NCI-H2107 (cell line): ENCODE measurements at places on chromosomes 11 and 22.

- no peak for DNase-seq
These were observed 20.9 kb upstream of the TMEM191C start for GRCh38 chr22:21446128-21446826.

DNA sequence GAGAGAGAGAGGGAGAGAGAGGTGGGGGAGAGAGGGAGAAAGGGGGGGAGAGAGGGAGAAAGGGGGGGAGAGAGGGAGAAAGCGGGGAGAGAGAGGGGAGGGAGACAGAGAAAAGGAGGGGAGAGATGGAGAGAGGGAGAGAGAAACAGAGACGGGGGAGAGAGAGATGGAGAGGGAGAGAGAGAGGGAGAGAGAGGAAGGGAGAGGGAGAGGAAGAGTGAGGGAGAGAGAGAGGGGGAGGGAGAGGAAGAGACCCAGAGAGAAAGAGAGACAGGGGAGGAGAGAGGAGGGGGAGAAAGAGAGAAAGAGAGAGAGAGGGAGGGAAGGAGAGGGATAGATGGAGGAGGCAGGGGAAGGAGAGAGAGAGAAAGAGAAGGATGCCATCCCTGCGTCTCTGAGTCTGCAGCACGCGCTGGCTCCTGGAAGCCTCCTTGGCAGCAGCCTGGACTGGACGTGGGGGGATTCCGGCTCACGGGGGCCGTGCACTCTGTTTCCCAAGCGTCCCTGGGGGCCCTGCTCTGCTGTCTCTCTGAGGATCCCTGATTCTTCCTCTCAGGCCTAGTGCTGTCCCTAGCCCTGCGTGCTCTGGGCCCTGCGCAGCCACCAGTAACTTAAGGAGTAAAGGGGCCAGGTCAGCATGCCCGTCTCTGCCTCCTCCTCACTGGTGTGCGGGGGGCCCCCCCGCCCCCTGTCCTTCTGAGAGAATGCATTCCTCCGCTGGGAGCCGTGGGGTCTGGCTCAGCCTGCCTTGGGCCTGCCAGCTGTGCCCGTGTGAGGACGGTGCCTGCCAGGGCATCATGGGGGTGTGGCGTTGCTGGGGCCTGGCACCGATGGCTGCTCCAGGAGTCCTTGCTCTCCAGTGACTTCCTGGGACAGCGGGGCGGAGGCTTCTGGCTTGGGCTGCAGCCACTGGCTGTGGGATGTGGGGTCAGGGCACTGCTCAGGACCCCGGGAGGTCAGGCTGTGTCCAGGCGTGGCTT, 429.5 kb downstream of the TBC1D22A start:
- DNase-seq = no peak

GRCh38 chr11:122439866-122440810, 215.4 kb upstream of the UBASH3B start:
- no peak for DNase-seq

- DNase-seq = no peak
These were observed 45.5 kb downstream of the PKNOX2 start for GRCh38 chr11:125210066-125210465.

DNA sequence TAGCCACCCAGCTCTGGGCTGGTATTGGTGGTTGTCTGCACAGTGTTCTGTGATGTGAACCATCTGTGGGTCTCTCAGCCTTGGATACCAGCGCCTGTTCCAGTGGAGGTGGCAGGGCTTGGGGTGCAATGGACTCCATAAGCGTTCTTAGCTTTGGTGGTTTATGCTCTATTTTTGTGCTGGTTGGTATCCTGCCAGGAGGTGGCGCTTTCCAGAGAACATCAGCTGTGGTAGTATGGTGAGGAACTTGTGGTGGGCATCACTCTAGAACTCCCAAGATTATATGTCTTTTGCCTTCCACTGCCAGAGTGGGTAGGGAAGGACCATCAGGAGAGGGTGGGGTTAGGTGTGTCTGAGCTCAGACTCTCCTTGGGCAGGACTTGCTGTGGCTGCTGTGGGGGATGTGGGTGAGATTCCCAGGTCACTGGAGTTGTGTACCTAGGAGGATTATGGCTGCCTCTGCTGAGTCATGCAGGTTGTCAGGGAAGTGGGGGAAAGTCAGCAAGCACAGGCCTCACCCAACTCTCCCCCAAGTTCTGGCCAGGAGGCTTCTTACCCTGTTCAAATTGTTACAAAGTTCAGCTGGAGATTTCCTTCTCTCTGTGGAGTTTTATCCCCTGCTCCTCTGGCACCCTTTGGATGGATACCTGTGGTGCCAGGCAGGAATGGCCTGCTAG, 47.2 kb downstream of the MRGPRX2 start:
- DNase-seq = no peak

GRCh38 chr11:117199053-117199915, at the start of gene TAGLN:
Gene TAGLN, plus strand, starts transcription at chr11:117199370. Its CDS starts 3,644 bp downstream, at chr11:117203014.
- no peak for DNase-seq

DNA sequence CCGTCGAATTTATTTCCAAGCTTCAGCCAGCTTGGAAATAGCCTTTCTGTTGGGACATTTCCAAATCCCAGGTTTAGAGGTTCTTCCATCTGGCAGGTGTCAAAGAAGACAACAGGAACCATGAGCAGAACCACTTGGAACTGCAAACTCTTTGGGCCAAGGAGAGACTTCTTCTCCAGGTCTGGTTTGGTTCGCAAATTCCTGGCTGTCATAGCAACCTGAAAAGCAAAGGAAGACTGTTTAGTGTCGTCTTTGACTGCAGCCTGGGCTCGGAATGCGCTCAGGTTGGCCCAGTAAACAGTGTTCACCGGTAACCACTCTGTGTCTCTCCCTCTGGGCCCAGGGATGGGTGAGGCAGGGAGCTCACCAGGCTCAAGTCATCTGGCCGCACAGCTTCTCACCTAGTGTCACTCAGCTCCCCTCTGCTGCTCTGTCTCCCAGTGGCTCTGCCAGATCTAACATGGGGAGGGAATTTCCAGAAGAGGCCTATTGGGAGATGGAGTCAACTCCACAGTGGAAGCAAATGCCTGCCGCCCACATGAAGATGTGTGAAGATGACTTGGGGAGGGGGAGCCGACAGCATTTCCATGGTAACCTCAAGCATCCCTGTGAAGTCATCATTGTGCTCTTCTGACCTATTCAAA, 11.9 kb upstream of the CLMP start:
- DNase-seq = no peak

DNA sequence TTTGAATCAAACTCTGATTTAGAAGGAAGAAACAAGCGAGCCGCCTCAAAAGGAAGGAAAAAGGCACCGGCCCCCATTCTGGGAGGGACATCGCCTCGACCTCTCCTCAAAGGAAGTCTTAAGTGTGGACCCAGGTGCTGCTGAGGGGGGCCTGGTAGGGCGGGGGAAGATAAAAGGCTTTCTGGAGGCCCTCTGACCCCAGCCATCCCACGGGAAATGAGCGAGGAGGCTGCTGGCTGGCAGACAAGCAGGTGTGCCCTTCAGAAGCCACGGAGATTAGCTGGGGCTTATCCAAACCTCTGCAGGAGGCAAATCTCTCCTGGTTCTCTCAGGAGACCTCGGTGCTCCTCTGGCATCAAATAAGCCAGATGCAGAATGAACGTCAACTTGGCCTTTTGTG, 171.4 kb upstream of the BLID start:
- DNase-seq = no peak

- no peak for DNase-seq
These were observed 97.0 kb downstream of the BRD1 start for GRCh38 chr22:49730656-49731055.

GRCh38 chr11:64498136-64498535, 92.9 kb upstream of the SLC22A12 start:
- no peak for DNase-seq

DNA sequence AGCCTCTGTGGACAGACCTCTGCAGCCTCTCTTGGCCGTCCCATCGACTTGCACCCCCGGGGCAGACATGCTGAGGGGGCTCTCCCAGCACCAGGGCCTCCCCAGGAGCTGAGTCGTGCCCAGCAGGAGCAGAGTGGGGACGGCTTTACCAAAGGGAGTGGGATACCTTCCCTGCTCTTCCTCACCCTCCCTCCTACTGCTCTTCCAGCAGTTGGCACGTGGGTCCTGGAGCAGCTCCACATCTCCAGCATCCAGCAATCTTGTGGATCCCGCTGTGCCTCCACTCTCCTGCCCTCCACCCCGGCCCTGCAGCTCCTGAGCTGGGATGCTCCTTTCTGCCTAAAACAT, 854.0 kb downstream of the BRD1 start:
- DNase-seq = no peak

GRCh38 chr22:37259540-37260029, 15.5 kb upstream of the RAC2 start:
- DNase-seq = no peak

DNA sequence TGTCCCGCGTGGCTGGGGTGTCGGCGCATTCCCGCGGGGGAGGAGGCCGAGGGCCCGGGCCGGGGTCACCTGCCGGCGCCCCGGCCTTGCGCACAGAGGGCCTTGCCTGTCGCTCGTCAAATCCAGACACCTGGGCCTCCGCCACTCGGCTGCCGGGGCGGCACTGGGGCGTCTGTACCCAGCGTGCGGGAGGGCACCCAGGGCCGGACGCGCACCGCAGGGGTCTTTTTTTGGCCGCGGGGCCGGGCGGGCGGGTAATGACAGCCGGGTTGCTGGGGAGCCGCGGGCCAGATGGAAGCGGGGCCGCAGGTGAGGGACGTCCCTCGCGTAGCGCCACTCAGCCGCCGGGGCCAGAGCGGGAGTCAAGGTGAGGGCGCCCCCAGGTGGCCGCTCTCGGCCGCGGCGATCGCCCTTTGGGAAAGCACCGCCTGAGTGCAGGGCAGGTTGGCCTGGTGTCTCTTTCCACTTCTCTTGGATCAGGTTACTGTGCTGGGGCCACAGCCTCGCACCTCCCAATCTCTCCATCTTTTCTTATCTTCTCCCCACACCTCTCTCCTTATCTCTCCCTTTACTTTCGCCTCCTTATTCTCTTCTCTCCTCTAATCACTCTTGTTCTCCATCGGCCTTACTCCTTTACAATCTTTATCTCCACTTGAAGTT, 3.5 kb downstream of the PHLDB1 start:
- DNase-seq = no peak

GRCh38 chr11:67654225-67654624, 3.7 kb upstream of the ACY3 start:
- DNase-seq = no peak

DNA sequence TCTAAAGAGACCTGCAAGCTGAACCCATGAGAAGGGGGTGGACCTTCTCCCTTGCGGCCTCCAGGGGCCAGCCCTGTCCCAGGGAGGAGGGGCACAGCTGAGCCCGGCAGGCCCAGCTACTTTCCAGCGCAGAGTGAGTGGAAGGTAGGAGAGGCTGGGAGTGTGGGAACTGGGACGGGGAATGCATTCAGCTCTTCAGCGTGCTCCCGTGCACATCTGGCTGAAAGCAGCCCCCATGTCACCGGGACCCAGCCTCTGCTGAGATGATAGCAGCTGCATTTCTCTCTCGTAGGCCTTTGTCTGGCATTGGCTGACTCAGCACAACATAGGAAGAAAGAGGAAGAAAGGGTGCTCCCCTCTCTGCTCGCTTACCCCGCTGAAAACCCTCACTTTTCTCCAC, 951.5 kb downstream of the TBC1D22A start:
- no peak for DNase-seq

GRCh38 chr11:113193946-113194345, 120.4 kb upstream of the TTC12 start:
- DNase-seq = no peak

GRCh38 chr11:8777907-8778767, 95.5 kb downstream of the RPL27A start:
- DNase-seq = no peak

GRCh38 chr11:122690801-122691548, 35.5 kb downstream of the UBASH3B start:
- DNase-seq = no peak

DNA sequence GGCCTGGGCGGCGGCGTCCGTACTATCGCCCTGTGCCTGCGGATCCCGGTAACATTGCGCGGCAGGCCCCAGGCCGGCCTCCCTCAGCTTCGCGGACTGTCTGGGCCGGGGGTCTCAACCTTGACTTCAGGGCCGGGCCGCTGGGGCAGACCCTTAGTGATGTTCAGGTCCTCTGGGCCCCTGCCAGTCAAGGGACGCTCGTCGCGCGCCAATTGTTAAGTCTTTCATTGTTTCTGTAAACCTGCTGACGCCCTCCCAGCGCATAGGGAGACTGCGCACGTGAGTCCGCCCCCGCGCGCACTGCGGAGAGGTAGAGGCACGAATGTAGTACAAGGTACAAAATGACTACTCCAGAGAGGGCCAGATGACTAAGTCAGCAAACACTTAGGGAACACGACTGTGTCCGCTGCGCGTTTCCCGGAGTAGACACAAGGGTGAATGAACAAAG, 451 bp upstream of the HDHD5 start:
- no peak for DNase-seq

DNA sequence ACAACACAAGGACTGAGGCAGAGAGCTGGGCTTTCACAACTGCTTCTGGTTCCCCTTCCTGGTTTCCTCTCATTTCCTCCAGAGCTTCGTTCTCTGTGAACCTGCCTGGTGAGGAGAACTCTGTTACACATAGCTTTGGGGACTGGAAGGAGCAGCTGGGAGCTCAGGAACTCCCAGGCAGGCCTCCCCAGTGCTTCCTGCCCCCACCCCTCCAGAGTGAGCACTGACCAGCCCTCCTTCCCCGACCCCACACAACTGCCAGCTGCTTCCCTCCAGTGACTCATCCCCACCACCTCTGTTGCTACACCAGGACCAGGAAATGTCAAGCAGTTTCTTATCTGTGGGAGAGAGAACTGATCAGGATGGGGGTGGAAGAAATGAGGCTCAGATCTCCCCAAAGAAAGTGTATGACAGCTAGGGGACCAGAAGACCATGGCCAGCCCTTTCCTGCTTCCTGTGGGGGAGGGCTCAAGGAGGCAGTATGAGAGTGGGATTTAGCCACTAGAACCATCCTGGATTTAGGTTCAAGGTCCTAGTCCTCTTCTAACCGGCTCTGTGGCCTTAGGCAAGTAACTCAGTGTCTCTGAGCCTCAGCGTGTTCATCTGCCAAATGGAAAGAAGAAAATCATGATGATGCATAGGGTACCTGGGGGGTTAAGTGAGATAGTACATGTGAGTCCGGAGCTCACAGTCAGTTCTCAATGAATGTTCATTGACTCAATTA, 4.5 kb upstream of the TP53I11 start:
- no peak for DNase-seq

DNA sequence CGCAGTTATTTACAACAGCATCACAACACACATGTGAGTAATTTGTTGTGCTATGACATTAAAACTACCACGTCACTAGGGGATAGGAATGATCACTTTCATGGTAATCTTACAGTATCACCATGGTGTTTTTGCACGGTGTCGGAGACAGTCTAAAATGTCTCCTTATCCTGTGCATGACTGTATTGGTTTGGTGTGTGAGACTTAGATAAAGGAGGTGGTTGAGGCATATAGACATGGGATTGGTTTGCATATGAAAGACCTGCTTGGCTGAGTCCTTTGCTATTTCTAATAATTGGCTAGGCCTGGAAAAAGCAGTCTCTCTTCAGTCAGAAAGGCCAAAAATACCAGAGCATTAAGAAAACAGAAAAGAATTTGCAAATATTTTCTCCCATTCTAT, 30.2 kb downstream of the MSANTD4 start:
- DNase-seq = no peak
